Esophagus squamous epithelium (tissue), 5 donors: ENCODE measurements at places on chromosomes 16 and 17.
A peak's percentile ranks its signal among the peaks of the same experiment; 100 is the strongest.

- no peak for DNase-seq
These were observed 22.8 kb downstream of the GRIN2C start for GRCh38 chr17:74836691-74837467.

DNA sequence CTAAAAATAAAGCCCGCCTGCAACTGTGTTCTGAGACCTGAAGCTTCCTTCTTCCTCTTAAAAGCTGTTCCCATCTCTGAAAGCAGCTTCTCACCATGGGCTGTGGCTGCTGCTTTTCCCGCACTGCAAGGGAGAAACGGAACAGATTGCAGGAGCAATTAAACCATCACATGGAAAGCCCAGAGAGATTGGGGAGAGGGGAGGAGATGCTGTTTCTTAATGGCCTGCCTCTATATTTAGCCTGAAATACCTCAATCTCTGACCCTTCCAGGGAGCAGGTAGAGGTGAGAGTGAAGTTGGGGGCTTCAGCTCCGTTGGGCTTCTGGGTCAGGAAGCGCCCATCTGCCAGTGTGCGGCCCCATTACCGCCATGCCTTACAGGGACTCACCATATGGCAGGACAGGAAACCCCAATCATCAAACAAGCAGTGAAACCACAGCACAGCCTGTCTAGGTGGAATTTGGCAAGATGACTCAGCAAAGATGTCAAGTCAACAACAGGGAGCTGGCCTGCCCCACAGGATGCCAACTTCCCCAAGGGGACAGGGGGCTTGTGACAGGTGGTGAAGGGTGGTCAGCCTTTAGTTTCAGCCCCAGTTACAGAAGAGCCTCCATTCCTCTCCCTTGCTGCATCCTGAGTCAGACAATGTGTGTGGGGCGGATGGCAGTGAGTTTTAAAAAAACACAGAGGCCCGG is 286.6 kb upstream of the CCL2 start:
- DNase-seq, result no peak

- no peak for DNase-seq
These were observed 670 bp downstream of the TNFSF12 start for GRCh38 chr17:7549401-7550055.

DNA sequence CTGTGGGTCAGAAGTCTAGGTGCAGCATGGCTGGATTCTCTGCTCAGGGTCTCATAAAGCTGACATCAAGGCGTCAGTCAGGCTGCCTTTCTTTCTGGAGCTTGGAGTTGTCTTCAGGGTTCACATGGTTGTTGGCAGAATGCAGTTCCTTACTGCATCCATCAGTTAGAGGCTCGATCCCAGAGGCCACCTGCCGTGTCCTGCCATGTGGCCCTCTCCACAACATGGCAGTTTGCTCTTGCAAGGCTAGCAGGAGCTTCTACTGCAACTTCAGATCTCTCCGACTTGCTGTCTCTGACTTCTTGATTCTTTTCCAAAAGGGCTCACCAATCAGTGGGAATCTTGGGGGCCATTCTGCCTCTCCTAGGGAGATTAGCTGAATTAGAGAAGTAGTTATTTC is 11.9 kb downstream of the PITPNC1 start:
- DNase-seq, result no peak

DNA sequence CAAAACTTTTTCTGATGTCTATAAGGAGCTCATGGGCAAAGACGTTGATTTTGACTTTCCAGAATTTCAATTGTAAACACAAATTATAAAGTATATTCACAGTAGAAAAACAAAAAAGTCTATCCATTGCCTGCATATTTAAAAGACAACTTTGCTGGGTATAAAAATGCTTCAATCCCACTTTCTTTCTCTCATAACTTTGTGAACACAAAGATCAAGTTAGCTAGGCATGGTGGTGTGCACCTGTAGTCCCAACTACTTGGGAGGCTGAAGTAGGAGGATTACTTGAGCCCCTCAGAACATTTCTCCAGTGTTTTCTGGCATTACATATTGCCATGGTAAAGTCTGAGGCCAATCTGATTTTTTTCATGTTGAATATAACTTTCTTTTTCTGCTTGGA is 83.1 kb upstream of the AXIN2 start:
- no peak for DNase-seq

DNA sequence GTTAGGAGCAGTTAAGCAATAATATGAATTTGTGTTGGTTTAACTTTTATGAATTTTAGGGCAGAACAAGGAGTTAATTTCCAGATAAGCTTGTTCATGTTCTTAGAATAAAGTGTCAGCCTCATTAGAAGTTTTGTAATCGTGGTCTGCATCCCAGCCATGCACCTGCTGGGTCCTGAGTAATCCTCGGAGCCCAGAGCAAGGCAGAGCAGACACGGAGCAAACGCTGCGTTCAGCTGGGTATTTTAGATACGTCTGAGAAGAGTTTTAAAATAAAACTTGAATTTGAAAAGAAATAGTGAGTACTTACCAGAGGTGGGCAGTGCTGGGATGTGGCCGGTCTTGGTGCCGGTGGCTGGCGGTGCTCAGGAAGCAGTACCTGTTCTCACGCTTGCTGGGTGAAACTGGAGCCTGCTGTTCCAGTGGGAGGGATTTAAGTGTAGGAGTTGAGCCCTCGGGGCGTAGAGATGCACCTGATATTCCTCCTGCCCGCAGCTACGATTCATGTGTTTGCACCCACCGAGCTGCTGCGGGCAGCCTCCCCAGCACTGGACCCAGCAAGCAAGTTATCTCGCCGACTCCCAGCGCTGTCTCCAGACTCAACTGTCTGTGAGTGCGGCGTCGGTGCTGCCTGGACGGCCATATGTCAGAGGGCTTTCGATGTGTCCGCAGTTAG is at the start of gene ZNF750:
TSS of gene ZNF750 (minus strand) at position 406 of the 676 bp plus-strand sequence. CDS start 7,568 bp downstream, outside the sequence.
- DNase-seq, result no peak

DNA sequence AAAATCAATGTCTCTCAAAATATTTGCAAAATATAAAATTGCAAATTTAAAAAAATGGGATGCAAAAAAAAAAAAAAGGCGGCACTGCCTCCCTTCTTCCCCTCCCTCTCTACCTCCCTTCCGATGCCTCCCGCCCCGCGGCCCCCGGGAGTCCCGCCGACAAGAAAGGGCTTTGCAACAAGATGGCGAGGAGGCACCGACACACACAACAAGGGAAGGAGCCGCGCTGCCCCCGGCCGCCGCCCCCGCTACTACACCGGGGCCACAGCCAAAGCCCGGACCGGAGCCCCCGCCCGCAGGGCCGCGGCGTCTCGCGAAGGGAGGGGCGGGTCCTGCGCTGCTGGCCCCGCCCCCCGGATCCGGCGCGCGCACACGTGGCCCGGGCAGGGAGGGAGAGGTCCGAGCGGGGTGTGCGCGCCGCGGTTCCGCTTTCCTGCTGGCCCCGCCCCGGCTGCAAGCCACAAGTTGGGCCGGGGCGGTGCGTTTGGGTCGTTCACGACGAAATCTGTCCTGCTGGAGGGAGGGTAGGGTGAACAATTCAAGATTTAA is at the start of gene MNT:
TSS of gene MNT (minus strand) at position 184 of the 549 bp plus-strand sequence. CDS start 348 bp downstream, outside the sequence.
- peak; percentile 86 for DNase-seq

DNA sequence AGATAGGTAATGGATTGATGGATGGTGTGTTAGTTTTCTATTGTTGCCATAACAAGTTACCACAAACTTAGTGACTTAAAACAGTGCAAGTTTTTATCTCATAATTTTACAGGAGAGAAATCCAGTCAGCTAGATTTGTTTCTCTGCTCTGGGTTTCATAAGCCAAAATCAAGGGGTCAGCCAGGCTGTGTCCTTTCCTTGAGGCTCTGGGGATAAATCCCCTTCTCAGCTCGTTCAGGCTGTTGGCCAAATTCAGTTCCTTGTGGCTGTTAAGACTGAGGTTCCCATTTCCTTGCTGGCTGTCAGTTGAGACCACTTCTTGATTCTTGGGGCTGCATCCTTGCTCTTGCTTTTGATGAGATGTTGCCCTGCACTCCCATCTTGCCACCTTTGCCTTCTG is 204.9 kb upstream of the CDH13 start:
- DNase-seq, result no peak

GRCh38 chr16:85293458-85293857 is 181.2 kb upstream of the CIBAR2 start:
- no peak for DNase-seq

- DNase-seq, result no peak
These were observed 31.4 kb downstream of the MYO15A start for GRCh38 chr17:18139949-18140348.

DNA sequence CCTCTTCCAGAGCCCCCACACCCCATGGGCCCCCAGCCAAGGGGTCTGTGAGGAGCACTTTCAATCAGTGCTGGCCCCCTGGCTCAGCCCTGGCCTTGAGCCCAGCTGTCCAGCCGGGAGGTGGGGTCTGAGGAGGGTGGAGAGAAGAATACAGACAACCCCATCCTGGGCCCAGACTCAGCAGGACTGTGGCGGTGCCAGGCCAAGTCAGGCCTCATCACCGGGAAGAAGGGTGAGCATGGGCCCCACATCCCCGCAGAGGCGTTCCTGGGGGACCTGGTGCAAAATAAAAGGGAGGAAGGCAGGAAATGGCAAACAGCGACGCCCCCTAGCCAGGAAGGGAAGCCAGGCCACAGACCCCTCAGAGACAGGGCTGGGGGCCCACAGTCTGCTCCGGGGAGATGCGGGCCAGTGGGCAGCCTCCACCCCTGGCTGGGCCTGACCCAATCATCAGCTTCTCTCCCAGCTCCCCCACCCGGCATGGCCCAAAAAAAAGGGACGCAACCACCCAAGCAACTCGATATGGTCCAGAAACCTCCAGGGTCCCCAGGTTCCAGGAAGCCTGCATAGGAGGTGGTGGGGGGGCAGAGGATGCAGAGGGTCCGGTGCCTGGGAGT is 20.6 kb downstream of the ZNF423 start:
- no peak for DNase-seq

DNA sequence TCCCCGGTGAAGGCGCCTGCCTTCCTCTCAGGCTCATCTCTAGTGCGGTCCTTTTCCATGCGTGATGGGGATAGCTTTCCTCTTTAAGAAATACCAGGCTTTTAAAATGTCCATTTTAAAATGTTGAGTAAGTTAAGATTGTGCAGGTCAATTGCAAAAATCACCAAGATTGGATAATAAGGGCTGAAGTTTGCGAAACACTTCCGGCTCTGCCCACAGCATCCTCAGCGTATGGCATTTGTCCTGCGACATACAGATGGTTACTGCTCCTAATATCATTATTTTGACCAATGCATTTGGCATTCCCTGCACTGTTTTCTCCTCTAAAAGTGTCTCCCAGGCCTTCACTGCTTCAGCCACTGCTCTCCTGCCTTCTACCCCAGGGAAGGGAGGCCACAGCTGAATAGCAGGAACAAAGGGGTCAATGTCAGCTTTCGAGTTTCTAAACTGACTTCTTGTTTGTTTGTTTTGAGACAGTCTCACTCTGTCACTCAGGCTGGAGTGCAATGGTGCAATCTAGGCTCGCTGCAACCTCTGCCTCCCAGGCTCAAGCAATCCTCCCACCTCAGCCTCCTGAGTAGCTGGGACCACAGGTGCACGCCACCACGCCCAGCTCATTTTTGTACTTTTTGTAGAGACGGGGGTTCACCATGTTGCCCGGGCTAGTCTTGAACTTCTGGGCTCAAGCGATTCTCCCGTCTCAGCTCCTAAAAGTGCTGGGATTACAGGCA is 91.9 kb downstream of the CRISPLD2 start:
- DNase-seq, result no peak

DNA sequence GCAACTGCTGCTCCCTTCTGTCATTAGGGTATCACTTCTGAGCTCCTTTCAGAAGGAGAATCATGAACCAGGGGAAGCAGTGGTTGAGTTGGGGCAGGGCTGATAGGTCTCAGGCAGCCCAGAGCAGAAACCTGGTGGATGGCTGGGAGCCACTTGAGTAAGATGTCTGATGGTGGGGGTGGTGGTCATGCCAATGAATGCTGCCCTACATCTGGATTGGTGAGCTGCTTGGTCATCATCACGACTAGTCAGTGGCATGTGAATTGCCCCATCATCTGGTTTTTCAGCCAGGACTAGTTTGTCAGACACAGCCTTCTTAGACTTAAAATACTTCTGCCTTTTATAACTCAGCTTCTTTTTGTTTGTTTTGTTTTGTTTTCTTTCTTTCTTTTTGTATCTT is 2.6 kb downstream of the GID4 start:
- no peak for DNase-seq

- DNase-seq, result no peak
These were observed 263.8 kb downstream of the CDH11 start for GRCh38 chr16:64858076-64858475.

DNA sequence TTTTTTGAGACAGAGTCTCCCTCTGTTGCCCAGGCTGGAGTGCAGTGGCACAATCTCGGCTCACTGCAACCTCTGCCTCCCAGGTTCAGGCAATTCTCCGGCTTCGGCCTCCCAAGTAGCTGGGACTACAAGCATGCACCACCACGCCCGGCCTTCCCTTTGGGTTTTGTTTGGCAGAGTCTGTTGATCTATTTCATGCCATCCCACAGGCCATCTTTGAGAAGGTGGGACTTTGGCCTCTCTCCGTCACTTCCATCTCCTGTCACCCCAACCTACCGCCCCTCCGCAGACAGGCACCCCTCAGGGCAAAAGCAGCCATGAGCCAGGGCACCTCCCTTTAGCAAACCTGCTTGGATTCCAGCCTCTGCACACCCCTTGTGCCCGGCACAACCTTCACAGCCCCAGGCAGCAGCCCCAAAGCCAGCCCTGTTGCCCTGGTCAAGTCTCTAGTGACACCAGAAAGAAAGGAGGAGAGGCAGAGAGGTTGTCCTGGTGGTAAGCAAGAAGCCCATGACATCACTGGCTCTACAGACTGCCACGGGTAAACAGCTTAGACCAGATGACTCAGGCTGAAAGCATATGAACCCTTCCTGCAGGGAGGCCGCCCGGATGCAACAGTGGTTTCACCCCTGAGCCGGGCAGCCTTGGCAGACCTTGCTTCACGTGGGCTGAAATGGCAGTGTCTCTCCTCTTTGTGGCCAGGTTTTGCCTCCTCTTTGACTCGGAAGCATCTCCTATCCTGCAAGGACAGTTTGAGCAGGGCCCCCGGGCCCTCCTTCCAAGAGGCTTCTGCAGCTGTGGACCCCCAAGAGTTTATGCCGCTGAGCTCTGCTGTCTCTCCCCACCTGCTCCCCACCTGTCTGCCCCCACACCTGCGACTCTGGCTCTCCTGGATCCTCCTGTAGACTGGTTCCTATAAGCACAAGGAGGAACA is 8.1 kb upstream of the TIMP2 start:
- no peak for DNase-seq

- DNase-seq, result no peak
These were observed 108.0 kb upstream of the GOT2 start for GRCh38 chr16:58842156-58842555.
